Parietal lobe (tissue), 2 donors: ENCODE measurements at places on chromosomes 5 and 9. TPM values are rescaled to one million over a fixed set of nuclear protein-coding genes. Genes with fewer than 3 reads are reported as not detected.

LCN1 gene
- total RNA-seq = not detected

SLC6A3 gene
- not detected for total RNA-seq

INSYN2B gene
- total RNA-seq = 2.2 TPM

ARL10 gene
- 108 TPM for total RNA-seq

PHF24 gene
- 40.1 TPM for total RNA-seq

PRELID1 gene
- total RNA-seq = 29.7 TPM

GRIN3A gene
- 6.9 TPM for total RNA-seq

ADAMTSL1 gene
- 44.1 TPM for total RNA-seq

TAF11L5 gene
- total RNA-seq = not detected

PRR7 gene
- 11.9 TPM for total RNA-seq

PCDHGA8 gene
- 30.0 TPM for total RNA-seq

SPAG8 gene
- 4.1 TPM for total RNA-seq

SV2C gene
- total RNA-seq = 1.9 TPM

FXN gene
- 3.1 TPM for total RNA-seq

C5orf34 gene
- total RNA-seq = 5.0 TPM

FSTL4 gene
- 2.8 TPM for total RNA-seq

TMEM232 gene
- total RNA-seq = 24.1 TPM

C1QTNF2 gene
- 3.4 TPM for total RNA-seq

TYRP1 gene
- 0.31 TPM for total RNA-seq

STPG3 gene
- not detected for total RNA-seq

GPX3 gene
- total RNA-seq = 17.5 TPM

UQCRQ gene
- total RNA-seq = 93.9 TPM

ARAP3 gene
- 9.1 TPM for total RNA-seq

ZNF367 gene
- total RNA-seq = 4.4 TPM

CACNA1B gene
- total RNA-seq = 62.0 TPM

SLC36A2 gene
- total RNA-seq = not detected

RGS14 gene
- 5.0 TPM for total RNA-seq

NR6A1 gene
- 3.4 TPM for total RNA-seq
